ENCODE measurements at places on chromosomes 6 and 20.

DNA sequence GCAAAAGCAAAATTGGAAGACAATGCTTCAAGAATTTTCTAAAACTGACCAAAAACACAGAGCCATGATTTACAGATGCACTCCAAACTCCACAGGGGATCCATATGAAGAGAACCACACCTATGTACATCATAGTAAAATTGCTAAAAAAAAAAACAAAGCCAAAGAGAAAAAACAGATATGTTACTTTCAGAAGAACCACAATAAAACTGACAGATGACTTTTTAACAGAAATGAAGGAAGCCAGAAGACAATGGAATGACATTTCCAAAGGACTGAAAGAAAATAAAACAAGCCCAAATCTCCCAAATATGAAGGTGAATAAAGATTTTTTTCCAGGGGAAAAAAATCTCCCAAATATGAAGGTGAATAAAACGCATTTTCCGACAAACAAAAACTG, 17.5 kb downstream of the TRERF1 start:
- no peak for DNase-seq

DNA sequence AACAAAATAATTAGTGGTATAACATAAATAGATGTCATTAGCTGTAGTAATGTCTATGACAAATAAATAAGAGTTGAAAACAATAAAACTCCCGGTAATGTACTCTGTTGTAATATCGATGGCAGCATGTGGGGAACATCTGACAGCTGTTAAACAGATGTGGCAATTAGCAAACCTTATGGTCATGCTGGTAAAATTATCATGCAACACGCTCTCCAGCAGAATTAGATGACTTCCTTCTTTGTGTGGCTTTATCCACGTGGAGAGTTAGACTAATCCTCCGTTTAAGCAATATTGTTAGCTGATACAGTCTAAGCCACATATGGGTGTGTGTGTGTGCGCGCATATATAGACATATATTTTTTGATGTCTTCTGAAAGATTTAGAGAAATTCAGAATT, 77.7 kb upstream of the ZFP64 start:
- DNase-seq: no peak

DNA sequence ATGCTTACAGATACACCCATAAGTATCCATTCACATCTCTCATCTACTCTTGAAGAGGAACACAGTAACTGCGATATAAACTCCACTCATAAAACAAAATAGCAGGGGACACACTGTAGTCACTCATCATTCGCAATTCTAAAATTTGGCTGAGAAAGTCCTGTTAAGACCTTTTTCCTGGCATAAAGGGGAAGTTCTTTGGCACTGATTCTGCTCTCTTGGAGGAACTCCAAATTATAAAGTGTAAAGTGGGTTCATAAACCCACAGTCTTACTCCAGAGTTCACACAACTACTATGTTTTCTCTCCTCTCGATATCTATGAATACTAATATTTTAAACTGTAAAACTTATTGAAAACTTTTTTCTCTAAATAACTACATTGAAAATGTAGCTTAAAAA, 80.6 kb downstream of the ADGB start:
- DNase-seq: no peak

- peak; percentile 59 for DNase-seq
Observed at GRCh38 chr6:14501240-14501639, 383.7 kb downstream of the CD83 start.

DNA sequence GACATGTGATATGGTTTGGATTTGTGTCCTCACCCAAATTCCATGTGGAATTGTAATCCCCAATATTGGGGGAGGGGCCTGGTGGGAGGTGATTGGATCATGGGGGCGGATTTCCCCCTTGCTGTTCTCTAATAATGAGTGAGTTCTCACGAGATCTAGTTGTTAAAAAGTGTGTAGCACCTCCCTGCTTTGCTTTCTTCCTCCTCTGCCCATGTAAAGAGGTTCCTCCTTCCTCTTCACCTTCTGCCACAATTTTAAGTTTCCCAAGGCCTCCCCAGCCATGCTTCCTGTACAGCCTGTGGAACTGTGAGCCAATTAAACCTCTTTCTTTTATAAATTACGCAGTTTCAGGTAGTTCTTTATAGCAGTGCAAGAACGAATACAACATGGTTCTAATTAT, 2.1 kb upstream of the ZNF451 start:
- DNase-seq: no peak

- no peak for DNase-seq
Observed at GRCh38 chr6:151070631-151071051, 169.1 kb upstream of the AKAP12 start.

GRCh38 chr20:41483553-41483930, 116.9 kb upstream of the EMILIN3 start:
- no peak for DNase-seq

DNA sequence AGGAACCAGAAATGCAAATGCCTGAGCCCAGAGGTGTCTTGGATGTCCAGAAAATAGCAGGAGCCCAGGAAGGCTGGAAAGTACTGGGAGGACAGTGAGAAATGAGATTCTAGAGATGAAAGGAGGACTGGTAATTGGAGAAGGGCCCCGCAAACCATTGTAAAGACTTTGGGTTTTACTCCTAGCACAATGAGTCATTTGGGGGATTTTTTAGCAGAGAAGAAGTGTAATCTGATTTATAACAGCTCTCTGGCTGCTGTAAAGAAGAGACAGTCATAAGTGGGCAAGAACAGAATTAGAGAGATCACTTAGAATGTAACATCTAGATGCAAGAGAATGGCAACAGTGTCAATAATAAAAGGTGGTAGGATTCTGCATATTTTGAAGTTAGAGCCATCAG, 40.2 kb downstream of the SLC35F1 start:
- DNase-seq: no peak

DNA sequence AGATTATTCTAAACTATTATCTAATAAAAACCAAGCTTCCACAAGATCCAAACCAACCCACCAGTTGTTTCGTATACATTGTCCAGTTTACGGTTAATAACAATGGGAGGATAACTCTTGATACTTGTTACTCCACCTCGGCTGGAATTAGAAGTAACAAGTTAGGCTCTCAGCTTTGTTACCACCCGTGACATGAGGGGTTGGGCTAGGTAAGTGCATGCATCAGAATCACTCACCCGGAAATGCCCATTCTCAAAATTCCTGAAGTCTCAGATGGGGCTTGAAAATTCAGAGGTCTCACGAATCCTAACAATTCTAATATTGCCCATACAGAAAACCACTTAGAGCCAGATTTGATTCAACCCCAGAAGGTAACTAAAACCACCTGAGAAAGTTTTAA, 27.0 kb upstream of the SERPINB1 start:
- DNase-seq: peak; percentile 84

DNA sequence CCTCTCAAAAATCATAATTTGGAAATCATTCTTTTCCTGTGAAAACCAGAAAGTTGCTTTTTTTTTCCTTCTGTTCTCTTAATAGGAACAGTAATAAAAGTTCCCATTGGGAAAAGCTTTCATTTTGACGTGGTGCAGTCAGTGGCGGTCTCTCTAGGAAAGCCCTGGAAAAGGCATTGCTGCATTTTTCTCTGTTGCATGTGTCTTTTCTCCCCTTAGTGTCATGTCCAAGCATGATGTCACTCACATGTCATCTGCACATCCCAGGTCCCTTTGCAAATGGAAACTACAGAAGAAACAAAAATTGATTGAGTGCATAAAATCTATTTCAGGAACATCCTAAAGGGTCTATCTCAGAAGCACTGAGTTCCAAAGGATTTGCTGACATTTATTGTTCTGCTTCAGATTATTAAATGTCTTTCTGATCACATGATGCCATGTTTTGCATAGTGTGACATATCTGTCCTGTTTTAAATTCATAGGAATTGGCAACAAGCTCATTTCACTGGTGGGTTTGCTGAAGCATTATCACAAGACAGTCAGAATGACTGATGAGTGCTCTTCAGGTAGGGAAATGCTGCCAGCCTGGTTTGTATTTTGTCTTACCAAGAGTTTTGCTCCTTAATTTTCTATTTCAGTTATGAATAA, 208.7 kb downstream of the SOX4 start:
- no peak for DNase-seq

GRCh38 chr6:144586986-144587385, 301.9 kb downstream of the UTRN start:
- no peak for DNase-seq

GRCh38 chr6:41648921-41649320, 10.7 kb downstream of the MDFI start:
- DNase-seq: no peak

DNA sequence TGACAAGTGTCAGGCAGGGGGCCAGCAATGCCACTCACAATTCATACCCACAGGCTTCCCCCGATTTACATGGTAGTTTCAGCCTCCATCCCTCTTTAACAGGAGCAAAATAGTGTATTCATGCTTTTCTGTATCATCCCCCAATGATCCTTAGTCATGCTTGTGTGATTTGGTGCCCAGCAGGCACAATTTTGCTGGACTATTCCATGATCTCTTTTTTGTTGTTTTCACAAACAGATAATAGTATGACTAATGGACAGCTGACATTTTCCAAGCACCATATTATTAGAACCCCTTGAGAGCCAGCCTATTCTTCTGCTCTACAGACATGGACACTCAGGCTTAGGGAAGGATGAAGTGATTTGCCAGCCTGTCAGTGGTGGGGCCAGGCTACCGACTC, 128.2 kb upstream of the RIPOR2 start:
- no peak for DNase-seq

- DNase-seq: no peak
Observed at GRCh38 chr6:131532580-131533039, 40.4 kb upstream of the ARG1 start.

DNA sequence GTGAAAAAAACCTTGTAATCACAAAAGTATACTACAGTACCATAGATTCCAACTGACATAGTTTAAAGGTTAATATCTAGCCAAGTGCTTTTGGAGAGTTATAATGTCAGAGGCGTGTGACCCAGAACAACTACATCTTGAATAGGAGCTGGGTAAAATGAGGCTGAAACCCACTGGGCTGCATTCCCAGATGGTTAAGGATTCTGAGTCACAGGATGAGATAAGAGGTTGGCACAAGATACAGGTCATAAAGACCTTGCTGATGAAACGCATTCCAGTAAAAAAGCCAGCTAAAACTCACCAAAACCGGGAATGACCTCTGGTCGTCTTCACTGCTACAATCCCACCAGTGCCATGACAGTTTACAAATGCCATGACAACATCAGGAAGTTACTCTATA, 22.4 kb upstream of the KIAA0408 start:
- peak; percentile 83 for DNase-seq

GRCh38 chr20:8060977-8061376, 41.4 kb upstream of the TMX4 start:
- DNase-seq: no peak

- no peak for DNase-seq
Observed at GRCh38 chr6:156830126-156830525, 52.9 kb downstream of the ARID1B start.

DNA sequence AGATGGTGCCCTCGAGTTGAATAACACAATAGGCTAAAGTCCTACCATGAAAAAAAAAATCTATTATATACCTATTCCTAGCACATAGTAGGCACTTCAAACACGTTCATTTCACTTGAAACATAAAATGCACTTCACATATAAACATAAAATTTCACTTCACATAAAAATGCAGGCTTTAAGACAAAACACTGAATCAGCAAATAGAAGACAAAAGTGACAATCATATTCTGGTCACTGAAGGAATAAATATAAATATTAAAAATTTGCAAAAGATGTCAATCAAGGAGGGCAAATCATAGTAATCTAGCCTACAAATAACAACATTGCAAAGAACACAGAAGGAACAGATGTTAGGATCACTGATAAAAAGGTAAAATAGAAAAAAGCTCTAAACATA, 153.1 kb downstream of the LMBRD1 start:
- no peak for DNase-seq

GRCh38 chr20:35510951-35511735, 18.3 kb downstream of the C20orf173 start:
- no peak for DNase-seq

DNA sequence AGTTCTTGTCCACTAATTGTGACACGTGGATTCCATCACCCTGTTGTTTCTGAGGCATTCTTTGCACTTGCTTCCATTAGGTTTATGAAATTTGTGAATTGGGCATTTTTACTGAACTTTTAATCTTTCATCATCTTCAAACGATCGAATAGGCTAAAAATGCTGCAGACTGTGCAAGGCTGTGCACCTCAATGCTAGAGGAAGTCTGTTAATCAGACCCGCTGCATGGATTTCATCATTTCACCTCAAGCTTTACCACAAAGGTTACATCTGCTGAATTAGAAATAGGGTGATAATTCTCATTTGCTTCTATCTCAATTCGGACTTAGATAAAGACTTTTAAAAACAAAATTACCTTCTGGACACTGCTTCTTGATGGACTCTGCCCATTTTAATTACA, 27.8 kb upstream of the F13A1 start:
- no peak for DNase-seq

GRCh38 chr6:27687154-27688013, 214.5 kb upstream of the ZNF184 start:
- DNase-seq: peak; percentile 53

DNA sequence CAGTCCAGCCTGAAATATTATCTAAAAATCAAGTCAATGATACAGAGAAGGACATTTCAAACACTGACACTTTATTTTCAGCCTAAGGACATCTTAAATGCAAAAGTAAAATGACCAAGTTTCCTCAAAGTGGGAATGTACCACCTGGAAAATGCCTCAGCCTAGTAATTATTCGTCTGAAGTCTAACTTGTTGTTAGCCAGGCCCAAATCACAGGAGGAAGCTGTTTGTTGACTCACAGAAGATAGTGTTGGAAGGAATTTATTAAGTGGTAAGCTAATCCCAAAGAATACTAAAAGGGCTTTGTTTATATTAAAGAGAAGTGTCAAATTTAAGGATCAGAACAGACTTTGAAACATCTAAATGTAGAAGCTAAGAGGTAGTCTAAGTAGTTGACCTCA, 2.5 kb downstream of the PDE7B start:
- peak; percentile 44 for DNase-seq

DNA sequence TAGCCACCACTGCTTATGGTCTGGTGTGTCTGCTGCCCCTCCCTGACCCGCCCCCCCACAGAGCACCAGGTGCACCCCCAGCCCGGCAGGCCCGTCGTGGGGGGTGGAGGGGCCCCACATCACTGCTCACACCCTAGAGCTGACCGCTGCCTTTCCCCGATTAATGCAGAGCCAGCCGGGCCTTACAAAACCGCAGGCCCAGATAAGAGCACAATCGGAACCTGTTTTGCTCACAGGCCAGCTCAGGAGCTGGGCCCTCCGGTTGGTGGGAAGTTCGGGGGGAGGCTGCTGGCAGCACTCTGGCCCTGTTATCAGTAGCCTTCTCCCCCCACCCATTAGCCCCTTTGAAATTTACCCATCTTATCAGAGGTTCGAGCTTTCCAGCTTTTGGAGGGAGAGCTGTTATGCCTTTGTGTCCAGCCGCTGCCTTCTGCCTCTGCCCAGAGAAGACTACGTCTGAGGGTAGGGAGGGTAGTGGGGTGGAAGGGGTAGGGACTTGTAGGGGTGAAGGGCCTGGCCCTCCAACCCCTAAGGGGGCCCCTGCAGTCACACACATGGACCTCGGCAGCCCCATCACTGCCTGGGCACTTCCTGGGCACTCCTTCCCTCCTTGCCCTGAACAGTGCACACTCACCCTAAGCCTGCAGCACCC, 6.9 kb upstream of the SPDEF start:
- DNase-seq: no peak

Data from renal cortical epithelial cell (primary cell).